ENCODE measurements at places on chromosomes 1 and 21.

- no peak overlapping the region for H3K4me3 ChIP-seq
- peak overlapping the region; percentile 41 for H3K27ac ChIP-seq
- H3K4me1 ChIP-seq = peaks cover 36% of the 10 kb centered on the region
- DNase-seq = no peak
- H3K27me3 ChIP-seq = no peaks in the 10 kb centered on the region
- no peaks in the 10 kb centered on the region for H3K36me3 ChIP-seq
Measured at GRCh38 chr21:37223804-37224345, 43.3 kb downstream of the VPS26C start.

- DNase-seq = no peak
- H3K36me3 ChIP-seq = no peaks in the 10 kb centered on the region
- no peak overlapping the region for H3K27ac ChIP-seq
- no peaks in the 10 kb centered on the region for H3K27me3 ChIP-seq
Measured at GRCh38 chr1:117017062-117017461, 15.5 kb downstream of the CD101 start.

GRCh38 chr1:219331424-219331823, 157.7 kb downstream of the LYPLAL1 start:
- no peak overlapping the region for H3K27ac ChIP-seq
- H3K4me1 ChIP-seq = no peaks in the 10 kb centered on the region
- H3K27me3 ChIP-seq = no peaks in the 10 kb centered on the region
- no peak overlapping the region for H3K4me3 ChIP-seq
- DNase-seq = no peak
- H3K36me3 ChIP-seq = no peaks in the 10 kb centered on the region

DNA sequence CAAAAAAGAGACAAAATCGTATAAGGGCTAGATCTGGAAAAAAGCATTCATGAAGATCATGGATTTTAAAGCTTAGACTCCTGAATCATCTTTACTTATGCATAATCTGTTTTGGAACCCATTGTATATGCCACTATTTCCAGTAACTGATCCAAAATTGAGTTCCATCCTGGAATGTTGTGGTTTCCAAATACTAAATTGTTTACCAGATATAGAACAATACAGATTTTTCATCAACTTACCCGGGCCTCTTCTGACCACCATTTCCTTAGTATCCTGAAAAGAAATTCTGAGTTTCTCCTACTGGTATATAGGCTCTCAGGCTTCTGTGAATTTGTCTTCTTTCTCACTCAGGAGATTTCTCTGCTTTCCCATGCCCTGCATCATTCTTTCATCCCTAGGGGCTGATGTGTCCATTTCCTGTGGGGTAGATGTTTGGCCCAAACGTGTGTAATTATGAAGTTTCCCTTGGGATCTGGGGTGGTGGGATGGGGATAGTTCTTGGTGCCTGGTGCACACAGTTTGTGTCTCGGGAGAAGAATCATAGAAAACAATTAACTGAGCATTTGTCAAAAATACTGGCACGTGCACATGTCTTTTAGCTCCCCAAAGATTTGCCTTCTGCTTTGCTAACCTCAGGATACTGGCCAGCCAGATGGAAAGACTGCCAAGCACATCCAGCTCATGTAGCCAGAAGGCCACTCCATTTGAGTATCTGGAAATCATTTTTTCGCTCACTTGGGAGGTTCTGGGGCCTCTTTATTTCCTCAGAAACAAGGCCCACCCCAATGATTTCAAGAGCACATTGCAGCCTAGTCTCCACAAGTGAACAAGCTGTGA, 127.8 kb downstream of the NTMT2 start:
- no peak overlapping the region for H3K4me3 ChIP-seq
- no peak overlapping the region for H3K27ac ChIP-seq

GRCh38 chr1:97384294-97384968, 536.4 kb downstream of the DPYD start:
- no peak overlapping the region for H3K4me3 ChIP-seq
- no peaks in the 10 kb centered on the region for H3K36me3 ChIP-seq
- no peak for DNase-seq
- no peak overlapping the region for H3K27ac ChIP-seq

DNA sequence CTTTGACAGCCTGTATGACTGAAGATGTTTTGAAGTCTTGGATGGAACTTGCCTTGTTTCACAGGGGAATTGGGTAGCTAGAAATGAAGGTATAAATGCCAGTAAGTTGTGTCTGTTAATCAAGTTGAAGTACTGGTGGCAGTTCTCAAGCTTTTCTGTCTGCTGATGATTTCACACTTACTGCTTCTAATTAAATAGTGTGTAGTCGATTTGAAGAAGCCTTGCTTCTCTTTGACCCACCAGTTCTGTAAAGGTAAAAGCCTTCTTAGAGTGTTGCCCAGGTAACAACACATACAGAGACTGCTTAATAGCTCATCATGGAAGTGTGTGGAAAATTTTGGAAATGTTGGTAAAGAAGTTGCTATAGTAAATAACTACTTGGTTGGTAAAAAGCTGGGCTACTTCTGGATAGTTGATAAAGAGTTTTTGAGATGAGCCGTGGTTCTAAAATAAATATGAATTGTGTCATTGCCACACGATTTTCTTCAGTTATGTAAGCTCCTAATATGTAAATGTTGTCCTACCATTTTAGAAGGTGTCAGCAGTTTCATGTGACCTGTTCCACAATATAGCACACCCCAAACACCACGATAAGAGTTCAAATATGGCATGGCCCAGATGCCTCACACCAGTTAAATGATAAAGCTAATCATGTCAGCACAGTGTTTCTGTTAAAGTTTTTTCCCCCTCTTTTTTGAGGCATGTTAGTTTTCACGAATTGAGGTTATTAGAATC, 7.4 kb downstream of the RABGAP1L start:
- no peak overlapping the region for H3K27ac ChIP-seq
- H3K27me3 ChIP-seq = no peaks in the 10 kb centered on the region
- no peak for DNase-seq
- no peak overlapping the region for H3K4me3 ChIP-seq
- no peaks in the 10 kb centered on the region for H3K36me3 ChIP-seq

DNA sequence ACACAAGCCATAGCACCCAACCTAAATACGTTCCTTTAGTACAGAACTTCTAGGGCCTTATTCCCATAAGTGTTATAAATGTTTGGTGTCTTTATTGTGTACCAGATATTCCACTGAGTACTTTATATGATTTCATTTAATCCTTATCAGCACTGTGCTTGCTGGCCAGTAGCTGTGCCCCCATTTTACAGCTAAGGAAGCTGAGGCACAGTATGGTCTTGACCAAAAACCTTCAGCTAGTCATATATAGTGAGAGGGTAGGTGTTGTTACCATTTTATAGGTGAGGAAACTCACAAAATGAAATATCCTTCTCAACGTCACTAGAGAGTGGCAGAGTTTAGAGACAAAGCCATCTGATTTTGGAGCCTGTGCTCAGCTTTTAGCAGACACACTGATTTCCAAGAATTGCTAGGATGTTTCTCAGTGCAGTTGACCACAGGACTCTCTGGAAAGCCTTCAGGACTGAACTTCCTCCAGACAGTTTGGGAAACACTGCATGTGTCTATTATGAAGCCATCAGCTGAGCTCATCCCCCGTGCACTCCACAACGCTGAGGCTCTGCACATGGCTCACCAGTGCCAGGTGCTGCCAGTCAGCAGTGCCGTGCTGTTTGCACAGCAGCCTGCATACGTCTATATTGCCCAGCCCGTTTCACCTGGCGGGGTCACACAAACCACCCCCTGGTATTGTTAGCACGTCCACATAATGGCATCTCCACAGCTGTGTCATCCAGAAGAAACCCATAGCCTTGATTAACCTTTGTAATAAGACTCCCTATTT, 15.4 kb downstream of the NPPA start:
- DNase-seq = no peak
- H3K27ac ChIP-seq = no peak overlapping the region
- no peak overlapping the region for H3K4me3 ChIP-seq
- no peaks in the 10 kb centered on the region for H3K27me3 ChIP-seq
- peaks cover 90% of the 10 kb centered on the region for H3K36me3 ChIP-seq

DNA sequence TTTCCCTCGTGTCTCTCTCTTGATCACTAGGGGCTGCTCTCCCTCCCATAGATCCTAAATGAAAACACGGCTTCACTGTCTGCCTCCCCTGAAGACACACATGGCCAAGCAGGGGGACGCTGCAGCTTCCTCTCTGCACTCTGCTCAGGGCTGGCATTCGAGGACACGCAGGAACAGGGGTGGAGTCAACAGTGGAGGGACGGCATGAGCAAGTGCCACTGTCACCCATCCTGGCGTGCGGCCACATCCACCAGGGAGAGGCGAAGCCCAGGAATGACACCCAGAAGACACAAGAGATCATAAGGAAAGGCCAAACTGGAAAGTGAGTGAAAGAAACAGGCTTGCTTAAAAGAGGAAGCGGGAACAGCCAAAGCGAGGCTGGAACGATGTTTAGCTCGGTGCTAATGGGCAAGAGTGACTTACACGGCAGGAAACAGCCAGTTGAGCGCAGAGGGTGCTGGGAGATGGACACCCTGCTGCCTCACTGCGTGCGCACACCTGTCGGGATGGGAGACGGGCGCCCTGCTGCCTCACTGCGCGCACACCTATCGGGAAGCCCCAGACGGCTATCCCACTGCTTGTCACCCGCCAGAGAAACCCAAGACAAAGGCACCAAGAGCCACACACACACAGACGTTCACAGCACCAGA, 13.6 kb upstream of the C1QTNF12 start:
- no peaks in the 10 kb centered on the region for H3K27me3 ChIP-seq
- no peak overlapping the region for H3K4me3 ChIP-seq
- peak overlapping the region; percentile 7 for H3K27ac ChIP-seq
- DNase-seq = no peak

GRCh38 chr1:184296466-184297243, 90.2 kb upstream of the C1orf21 start:
- no peaks in the 10 kb centered on the region for H3K4me1 ChIP-seq
- no peak overlapping the region for H3K4me3 ChIP-seq
- no peak overlapping the region for H3K27ac ChIP-seq
- no peaks in the 10 kb centered on the region for H3K36me3 ChIP-seq
- H3K27me3 ChIP-seq = no peaks in the 10 kb centered on the region

DNA sequence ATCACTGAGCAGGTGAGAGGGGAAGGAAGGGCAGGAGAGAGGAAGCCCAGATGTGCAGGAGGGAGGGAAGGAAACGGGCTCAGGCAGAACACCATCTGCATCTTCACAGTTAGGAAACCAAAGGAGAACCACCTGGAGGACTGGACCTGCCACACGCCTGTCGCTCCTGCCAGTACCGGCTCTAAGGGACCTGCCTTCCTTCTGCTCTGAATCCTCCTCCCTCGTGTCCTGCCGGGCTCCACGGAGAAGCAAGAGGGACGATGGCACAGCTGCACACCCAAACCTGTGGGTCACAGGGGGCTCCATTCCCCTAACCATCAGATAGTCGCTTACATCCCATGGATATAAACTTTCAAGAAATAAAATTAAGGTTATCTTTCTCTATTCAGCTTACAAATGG, 56.1 kb downstream of the TOR1AIP2 start:
- H3K27ac ChIP-seq = no peak overlapping the region
- H3K36me3 ChIP-seq = no peaks in the 10 kb centered on the region
- no peaks in the 10 kb centered on the region for H3K4me1 ChIP-seq
- no peak overlapping the region for H3K4me3 ChIP-seq
- no peak for DNase-seq
- H3K27me3 ChIP-seq = no peaks in the 10 kb centered on the region

GRCh38 chr1:76949503-76949902, 82.2 kb downstream of the ST6GALNAC5 start:
- no peak overlapping the region for H3K27ac ChIP-seq
- no peaks in the 10 kb centered on the region for H3K4me1 ChIP-seq
- H3K36me3 ChIP-seq = no peaks in the 10 kb centered on the region
- no peaks in the 10 kb centered on the region for H3K27me3 ChIP-seq
- no peak overlapping the region for H3K4me3 ChIP-seq
